ENCODE measurements at places on chromosomes 11 and 22.

GRCh38 chr11:16799221-16799620, 60.8 kb downstream of the C11orf58 start:
- no peak for DNase-seq

GRCh38 chr11:118184784-118185579, 8.5 kb upstream of the SCN2B start:
- DNase-seq: no peak

GRCh38 chr11:68142441-68143309, 21.5 kb upstream of the CHKA start:
- DNase-seq: no peak

DNA sequence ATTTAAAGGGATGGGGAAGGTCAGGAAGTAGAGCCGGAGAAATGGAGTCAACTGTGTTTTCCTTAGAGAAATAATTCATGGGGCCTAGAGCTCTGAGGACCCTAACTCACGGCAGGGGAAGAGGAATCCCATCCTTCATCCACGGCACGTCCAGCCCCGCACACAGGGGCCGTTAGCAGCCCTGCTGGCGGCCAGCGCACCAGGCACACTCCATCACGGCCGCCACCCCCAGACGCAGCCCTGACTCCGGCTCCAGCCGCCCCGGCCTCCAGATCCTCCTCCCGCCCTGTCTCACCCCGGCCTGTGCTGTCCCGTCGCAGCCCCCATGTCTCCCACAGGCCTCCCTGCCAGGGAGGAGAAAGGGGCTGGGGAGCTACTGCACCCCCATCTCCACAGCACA, 11.2 kb downstream of the MRPL23 start:
- DNase-seq: no peak

DNA sequence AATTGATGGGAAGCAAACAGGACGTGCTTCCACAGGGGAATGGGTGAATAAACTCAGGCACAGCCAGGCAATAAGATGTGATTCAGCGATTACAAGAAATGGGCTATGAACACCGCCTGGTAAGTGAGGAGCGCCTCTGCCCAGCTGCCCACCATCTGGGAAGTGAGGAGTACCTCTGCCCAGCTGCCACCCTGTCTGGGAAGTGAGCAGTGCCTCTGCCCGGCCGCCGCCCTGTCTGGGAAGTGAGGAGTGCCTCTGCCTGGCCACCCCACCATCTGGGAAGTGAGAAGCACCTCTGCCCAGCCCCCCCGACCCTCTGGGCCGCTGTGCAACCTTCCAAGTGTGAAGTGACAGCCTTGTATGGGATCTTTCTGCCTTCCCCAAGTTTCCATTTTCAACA, 73.2 kb upstream of the PRR5 start:
- no peak for DNase-seq

DNA sequence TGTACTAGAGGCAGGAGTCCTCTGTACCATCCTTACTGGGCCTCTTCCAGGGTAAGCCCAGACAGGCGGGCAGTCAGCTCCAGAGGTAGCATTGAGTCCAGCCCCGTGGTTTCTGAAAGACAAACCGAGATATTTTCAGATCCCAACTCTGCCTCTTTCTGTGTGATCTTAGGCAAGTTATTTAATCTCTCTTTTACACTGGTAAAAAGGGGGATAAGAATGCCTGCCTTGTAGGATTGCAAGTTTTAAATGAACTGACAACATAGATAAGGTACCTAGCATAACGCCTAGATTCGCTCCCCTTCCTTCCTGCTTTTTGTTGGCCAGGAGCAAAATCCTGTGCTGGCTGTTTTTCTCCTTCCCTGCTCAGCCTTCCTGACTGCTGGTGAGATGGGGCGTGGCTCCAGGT, 56.4 kb upstream of the NNMT start:
- no peak for DNase-seq

GRCh38 chr22:47310601-47311000, 548.2 kb downstream of the TBC1D22A start:
- DNase-seq: peak; percentile 43

GRCh38 chr11:19092342-19092741, 24.6 kb upstream of the ZDHHC13 start:
- no peak for DNase-seq

GRCh38 chr11:61446211-61446651, 16.3 kb downstream of the SDHAF2 start:
- DNase-seq: peak; percentile 82

- no peak for DNase-seq
Measured at GRCh38 chr11:78786086-78786485, 211.4 kb upstream of the NARS2 start.

- no peak for DNase-seq
Measured at GRCh38 chr11:17159441-17159840, 48.3 kb downstream of the PIK3C2A start.

DNA sequence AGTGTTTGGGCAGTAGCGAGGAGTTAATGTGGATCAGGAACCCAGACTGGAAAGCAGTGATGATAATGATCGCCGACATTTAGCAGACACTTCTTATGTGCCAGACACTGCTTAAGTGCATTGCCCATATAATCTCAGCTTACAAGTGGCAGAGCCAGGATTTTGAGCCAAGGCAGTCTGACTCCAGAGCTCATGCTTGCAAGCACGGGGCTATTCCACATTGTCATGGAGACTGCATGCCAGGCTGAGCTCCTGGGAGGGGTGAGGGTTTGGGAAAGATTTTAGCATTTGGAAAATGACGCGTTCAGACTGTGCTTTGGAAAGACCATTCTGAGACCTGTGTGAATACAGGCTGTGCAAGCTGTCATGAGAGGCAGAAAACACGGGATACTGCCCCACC, 302.7 kb downstream of the DDX10 start:
- DNase-seq: no peak

DNA sequence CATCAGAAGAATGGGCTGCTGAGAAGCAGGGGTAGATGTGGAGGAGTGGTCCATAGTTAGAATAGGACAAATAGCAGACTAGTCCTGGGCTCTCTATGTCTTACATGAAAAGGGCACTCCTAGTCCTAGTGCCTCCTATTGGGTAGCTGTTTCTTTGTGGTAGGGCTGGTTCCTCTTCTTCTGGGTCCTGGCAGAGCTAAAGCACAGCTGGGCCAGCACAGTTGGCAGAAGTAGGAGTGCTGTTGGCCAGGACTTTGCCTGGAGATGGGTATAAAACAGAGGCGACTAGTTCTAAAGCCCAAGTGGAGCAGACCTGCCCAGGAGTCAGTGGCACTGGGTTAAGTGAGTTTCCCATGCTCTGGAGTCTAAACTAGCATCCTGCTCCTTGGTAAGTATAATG, 55.2 kb downstream of the PPFIBP2 start:
- DNase-seq: no peak

- no peak for DNase-seq
Measured at GRCh38 chr22:39092111-39092862, 4.8 kb upstream of the APOBEC3H start.

- DNase-seq: no peak
Measured at GRCh38 chr11:134755535-134755934, 343.5 kb upstream of the B3GAT1 start.

- no peak for DNase-seq
Measured at GRCh38 chr11:1906181-1906580, 13.3 kb upstream of the TNNT3 start.

GRCh38 chr22:37472418-37473006, 13.7 kb downstream of the MFNG start:
- no peak for DNase-seq

DNA sequence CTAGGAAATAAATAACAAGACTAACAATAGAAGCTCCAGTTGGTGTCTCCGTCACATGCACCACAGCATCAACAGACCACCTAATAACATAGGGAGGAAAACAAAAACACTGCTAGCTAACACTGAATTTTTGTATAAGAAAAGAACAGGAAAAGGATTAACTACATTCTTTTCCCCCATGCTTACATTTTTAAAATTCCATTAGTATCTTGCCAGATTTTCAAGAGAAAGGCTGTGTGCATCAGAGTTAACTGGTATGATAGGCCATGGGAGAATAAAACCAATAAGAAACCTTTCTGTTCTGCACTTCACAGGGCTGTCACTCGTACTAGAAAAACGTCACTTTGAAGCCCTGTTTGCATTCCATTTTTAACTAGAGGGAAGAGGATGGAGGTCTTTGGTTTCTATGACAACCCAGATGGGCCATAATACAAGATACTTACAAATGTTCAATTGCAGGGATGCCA, 79.0 kb downstream of the LARGE2 start:
- no peak for DNase-seq

GRCh38 chr11:133082841-133083488, 449.3 kb downstream of the OPCML start:
- DNase-seq: no peak

- DNase-seq: no peak
Measured at GRCh38 chr11:31702966-31703365, 108.2 kb downstream of the PAX6 start.

DNA sequence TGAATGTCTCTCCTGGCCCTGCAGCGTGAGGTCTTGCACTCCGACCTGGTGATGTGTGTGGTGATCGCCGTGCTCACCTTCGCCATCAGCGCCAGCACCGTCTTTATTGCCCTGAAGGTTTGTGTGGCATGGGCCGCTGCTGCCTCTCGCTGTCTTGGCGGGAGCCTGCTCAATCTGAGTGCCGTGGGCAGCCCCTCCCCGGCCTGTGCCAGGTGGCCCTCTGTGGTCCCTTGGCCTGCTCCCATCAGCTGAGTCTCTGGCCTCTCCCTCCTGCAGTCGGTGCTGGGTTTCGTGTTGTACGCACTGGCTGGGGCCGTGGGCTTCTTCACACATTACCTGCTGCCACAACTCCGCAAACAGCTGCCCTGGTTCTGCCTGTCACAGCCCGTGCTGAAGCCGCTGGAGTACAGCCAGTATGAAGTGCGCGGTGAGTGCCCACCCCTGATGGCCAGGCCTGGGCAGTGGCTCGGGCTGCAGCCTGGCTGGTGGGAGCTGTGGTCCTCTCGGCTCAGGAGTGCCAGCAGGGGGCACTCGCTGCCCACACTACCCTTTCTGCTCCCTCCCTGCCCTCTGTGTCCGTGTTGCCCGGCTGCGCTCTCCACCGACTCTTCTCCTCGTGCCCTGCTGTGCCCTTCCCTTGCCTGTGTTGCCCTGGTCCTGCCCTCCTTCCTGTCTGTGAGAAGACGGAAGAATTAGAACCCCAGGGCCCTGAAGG, 10.2 kb downstream of the PCNX3 start:
- no peak for DNase-seq

DNA sequence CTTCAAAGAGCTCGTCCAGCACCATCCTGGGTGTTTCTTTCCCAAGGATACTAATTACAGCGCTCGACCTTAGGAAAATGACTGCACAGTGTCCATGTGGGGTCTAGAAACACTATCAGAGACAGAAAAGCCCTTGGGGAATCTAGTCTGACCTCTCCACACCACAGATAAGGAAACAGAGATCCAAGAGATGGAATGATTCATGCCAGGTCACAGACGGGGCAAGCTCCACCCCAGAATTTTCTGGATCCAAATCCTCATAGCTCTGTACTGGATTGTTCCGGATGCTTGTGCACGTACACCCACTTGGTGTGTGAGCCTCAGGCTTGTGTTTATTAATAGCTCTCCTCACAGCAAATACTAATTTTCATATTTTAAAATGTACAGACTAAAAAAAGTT, 11.3 kb downstream of the ABTB2 start:
- no peak for DNase-seq

DNA sequence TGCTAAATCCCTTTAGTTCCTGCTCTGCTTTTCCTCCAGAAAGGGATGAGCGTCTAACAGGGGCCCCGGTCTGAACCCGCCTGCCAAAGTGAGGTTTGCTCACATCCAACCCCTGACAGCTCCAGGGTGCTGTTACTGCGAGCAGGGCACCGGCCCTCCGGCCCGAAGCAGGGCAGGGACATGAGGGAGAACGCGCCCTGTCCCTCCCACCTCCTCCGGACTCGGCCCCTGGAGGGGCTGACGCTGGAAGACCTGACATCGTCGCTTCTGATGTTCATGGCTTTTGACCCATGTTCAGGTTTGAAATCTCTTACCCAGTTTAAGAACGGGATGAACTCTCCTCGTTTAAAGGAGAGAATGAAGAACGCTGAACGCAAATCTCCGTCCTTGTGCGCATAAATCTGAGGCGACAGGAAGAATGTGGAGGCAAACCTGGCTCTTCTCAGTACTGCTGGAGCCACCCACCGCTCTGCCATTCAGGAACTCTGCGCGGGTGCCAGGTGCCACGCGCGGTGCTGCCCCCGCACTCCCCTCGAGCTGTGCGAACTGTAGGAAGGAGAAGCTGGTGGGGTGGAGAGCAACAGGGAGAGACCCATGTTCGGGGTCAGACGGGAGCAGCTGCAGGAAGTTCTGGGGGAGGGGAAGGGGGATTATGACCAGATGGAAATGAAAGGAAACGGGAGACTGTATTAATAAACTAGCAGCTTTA, 826 bp upstream of the EEF1G start:
- DNase-seq: no peak

All from kidney epithelial cell (primary cell).